Retina (tissue), 1 donor: ENCODE measurements at places on chromosomes 1 and 21.
A peak's percentile ranks its signal among the peaks of the same experiment; 100 is the strongest.

DNA sequence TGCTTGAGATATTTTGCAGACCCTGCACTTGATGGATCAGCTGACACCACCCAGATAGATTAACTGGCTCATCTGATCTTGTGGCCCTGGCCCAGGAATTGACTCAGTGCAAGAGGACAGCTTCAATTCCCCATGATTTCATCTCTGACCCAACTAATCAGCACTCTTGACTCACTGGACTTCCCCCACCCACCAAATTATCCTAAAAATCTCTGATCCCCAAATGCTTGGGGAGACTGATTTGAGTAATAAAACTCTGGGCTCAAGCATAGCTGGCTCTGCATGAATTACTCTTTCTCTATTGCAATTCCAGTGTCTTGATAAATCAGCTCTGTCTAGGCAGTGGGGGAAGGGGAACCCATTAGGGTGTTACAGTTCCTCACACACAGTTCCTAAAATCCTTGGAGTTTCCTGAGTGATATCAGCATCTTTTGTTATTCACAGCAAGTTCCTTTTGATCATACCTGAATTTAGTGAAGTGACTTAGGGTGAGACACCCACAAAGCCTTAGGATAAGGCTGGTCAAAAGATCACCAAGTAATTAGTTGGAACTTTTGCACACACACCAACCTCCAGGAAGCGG is 104.2 kb downstream of the COP1 start:
- DNase-seq: no peak

- DNase-seq: no peak
These were observed 52.3 kb downstream of the PDE4B start for GRCh38 chr1:65844821-65845534.

DNA sequence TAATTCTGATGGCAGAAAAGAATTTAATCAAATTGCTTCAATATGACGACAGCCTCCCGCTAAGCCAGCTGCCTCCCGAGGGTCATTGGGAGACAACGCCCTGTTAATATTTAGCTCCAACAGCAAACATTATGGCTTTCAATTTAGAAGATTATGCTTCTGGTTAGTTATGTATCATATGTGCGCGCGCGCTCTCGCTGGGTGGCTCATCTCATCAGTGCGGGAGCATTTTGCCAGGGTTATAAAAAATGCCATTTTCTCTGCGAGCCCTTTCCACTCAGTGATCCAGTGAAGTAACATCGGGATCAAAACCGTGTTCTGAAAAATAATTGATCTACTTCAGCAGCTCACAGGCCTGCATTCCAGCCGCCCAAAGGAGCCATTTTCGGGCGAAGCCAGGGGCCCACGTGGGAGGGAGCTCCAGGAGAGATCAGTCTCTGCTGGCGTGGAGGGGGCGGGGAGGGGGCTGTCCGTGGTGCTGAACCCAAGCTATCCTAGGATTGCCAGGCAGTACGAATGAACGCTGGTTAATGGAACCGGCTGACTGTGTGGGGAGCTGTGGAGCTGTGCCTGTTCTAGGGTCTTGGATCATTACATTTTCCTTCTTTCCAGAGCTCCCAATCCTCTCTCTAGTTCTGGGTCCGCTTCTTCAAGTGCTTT is 219.1 kb upstream of the ZC3H12A start:
- DNase-seq: peak; percentile 70

DNA sequence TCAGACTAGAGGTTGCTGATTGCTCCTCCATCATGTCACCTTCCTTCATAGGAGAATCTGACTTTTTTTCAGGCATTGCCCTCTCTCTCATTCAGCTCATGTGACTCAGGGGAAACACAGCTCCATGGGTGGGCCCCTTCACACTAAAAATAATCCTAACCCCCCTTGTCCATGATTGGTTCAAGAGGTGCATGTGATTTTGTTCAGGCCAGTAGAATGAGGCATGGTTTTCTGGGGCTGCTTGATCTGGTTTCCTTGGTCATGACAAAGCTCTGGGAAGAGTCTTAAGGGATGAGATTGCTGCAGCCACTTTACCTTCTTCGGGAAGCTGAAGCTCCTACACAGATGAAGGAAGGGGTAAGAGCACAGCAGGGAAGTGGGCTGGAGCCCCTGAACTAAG is 56.3 kb downstream of the SPAG17 start:
- DNase-seq: no peak

DNA sequence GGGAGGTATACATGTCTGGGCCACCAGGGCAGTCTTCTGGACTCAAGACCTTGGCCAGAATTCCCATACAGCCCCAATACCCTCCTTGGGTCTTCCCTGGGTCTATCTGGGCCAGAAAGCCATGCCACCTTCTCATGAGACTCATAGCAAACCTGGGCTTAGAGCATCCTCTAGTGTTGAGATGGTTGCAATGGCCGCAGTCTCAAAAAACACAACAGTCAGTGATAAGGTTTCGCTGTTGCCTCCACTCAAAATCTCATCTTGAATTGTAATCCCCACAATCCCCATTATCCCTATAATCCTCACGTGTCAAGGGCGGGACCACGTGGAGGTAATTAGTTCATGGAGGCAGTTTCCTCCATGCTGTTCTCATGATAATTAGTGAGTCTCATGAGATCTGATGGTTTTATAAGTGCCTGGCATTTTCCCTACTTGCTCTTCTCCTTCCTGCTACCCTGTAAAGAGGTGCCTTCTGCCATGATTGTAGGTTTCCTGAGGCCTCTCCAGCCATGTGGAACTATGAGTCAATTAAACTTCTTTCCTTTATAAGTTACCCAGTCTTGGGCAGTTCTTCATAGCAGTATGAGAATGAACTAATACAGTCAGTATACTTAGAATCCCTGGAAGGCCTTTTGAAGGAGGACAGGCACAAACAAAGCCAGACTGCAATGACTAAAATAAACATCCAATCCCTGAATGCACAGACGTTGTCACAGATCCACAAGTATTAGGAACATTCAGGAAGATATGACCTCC is 77.0 kb downstream of the CTH start:
- DNase-seq: peak; percentile 50
